Activated CD4-positive, alpha-beta T cell treated with anti-CD3 and anti-CD28 coated beads for 4 hours (primary cell): ENCODE measurements at places on chromosomes 13 and 19.

- DNase-seq, result no peak
These were observed 31.2 kb upstream of the FXYD3 start for GRCh38 chr19:35084509-35084762.

DNA sequence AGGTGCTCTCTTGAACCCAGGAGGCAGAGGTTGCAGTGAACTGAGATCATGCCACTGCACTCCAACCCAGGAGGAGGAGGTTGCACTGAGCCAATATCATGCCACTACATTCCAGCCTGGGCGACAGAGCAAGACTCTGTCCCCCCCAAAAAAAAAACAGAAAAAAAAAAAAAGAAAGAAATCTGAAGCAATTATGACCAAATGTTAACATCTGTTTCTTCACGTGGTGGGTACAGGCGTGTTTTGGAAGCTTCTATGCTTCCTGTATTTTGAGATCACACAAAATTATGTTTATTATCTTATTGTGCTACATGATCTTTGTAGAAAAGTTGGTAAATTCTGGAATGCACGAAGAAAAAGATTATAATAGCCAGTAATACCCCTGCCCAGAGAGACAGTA, 2.7 kb upstream of the ACP5 start:
- DNase-seq, result no peak

DNA sequence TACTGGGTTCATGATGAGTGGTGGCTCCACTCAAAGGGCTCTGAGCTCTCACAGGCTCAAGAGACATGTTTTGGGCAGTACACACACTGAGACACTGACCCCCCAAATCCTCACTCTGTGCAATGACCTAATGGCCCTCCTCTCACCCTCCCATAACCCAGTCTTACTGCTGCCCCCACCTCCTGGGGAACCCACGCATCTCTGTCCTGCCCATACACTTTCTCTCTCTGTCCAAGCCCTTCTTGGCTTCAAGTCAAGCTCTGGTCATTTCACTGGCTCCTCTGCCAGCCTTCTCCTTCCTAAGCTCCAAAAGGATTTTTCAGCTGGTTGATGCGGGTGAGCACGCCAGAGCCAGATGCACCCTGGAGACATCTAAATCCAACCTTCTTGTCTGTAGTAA, 187.9 kb upstream of the TSHZ3 start:
- no peak for DNase-seq

GRCh38 chr19:8518536-8518935, 4.6 kb upstream of the ZNF414 start:
- DNase-seq, result no peak

- no peak for DNase-seq
These were observed 29.1 kb downstream of the NFIX start for GRCh38 chr19:13024126-13024950.

DNA sequence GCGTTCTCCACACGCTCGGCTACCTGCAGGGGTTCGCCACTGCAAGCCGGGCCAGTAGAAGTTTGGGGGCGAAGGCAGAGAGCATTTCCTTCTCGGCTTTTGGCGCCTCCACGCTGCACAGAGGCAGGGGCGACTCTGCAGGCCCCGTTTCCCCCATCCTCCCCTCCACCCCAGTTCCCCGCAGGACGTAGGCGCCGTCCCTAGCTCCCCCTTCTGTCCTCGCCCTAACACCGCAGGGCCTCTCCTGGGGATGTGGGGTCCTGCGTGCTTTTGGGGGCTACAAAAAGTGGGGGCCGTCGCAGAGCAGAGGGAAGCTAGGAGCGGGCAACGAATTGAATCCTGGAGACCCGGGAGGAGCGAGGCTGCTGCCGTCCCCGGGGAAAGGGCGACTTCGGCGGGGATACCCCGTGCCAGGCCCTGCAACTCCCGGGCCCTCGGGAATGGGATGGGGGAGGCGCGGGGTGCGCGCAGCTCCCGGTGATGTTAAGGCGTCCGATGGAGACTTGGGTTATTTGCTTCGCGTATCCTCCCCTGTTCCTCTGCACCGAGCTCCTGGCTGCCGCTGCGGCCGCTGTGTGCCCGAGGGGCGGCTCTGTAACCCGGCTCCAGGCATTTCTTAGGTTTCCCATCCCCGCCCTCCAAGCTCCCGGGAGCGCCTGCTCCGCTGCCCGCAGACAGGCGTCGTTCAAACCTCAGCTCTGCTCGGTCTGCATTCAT, 255.9 kb upstream of the SOX21 start:
- DNase-seq, result no peak

- DNase-seq, result no peak
These were observed 99.2 kb downstream of the SLC7A1 start for GRCh38 chr13:29496241-29496712.

- DNase-seq, result no peak
These were observed at the start of gene PCDH17 for GRCh38 chr13:57631596-57632275. Gene PCDH17, plus strand, starts transcription at chr13:57631744. Its CDS starts 803 bp downstream, at chr13:57632547.

GRCh38 chr13:21511849-21512248, 52.7 kb upstream of the ZDHHC20 start:
- no peak for DNase-seq

DNA sequence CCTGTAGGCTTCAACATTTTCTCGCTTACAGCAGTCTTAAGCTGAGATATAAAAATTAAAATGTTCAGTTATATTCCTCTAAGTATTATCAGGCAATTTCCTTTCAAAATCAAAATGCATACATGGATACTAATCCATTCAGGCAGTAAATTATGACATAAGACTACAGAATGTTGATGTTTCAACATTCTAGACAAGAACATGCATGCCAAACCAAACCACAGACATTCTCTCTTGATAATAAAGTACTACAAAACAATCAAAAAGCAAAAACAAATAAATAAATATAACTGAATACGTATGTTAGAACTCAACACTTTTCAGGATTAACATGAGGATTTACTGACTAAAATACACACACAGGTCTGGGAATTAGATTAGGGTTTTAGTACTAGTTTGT, 7.7 kb downstream of the DIS3 start:
- no peak for DNase-seq

DNA sequence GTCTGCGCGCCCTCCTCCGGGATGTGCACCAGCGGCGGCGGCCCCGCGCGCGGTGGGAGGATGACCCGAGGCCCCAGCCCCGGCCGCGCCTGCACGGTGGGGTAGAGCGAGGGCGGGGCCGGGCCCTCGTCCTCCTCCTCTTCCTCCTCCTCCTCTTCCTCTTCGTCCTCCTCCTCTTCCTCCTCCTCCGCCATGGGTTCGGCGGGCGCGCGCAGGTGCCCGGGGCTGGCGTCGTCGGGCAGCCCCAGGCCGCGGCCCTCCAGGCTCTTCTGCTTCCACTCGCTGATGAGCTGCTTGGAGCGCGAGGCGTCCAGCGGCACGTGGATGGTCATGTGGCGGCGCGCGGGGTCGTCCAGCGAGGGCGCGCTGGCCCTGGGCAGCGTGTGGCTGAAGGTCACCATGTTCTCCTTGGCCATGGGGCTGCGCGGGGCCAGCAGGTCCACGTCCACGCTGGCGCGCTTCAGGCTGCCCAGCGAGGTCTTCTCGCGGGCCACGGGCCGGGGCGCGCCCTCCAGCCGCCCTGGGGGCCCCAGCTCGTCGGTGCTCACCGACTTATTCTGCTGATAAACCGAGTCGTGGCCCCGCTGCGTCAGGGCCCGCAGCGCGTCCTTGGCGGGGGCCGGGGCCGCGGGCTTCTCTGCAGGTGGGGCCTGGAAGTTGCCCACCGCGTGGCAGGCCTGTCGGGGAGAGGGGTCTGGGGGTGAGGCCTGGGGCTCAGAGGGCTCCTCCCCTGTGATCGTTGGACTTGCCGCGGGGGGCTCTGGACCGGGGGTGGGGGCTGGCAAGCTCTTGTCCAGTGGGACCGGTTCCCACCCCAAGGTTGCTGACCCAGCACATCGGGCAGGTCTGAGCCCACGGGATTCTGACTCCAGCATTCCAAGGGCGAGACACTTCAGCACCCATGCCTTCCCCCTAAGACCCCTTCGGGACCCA, 8.3 kb downstream of the PLPPR3 start:
- no peak for DNase-seq

DNA sequence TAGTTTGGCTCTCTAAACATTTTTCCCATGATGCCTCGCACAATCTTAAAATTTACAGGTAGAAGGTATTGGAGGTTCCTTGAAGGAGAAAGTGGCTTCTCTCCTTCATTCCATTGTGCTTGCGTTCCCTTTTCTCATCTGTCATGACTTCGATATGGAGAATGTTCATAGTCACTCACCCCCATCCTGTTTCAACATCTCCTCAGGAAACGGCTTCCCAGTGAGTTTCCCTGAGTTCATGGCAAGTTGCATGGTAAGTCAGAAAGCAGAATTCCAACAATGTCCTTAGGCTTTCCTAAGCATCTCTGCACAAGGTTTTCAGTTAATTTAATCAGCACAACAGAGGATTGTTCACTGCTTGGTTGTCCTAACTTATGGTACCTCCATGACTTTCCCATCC, 581.8 kb upstream of the SLITRK5 start:
- no peak for DNase-seq

DNA sequence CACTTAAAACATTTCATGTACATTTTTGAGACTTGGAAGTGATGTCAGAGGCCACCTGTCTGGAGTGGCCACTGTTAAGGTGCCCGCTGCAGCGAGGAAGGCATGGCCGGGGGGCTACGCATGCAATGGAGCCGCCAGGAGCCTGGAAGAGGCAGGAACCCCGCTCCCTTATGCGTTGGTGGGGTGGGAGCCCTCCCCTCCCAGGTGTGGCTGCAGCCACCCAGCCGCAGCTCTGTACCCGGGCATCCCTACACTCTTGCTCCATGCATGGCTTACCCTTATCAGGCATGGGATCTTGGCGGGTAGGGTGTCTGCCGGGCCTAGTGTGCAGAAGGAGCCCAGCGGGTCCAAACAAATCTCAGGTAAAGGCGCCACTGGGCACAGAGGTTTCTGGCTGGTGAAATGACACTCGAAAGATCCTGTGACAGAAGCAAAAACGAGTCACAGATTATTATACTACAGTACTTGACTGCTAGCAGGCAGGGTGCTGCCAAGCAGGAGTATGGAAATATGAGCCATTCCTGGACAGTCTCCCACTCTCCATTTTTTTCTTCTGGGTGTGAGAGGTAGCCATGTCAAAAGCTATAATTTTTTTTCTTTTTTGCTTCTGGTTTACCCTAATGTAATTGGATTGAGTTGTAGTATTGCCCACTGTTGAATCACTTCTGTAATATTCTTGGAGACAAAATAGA, 1606.3 kb upstream of the MIR17HG start:
- no peak for DNase-seq

DNA sequence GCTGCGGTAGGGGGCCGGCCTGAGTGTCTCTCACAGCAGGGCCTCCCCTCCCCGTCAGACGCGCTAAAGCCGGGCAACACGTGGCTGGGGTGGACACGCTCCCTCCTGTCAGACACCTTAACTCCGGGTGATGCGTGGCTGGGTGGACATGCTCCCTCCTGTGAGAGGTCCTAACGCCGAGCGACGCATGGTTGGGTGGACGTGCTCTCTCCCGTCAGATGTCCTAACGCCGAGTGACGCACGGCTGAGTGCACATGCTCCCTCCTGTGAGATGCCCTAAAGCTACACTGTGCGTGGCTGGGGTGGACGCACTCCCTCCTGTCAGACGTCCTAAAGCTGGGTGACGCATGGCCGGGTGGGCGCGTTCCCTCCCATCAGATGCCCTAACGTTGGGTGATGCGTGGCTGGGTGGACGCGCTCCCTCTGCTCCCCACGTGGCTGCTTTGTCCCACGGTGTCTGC, 126.1 kb upstream of the MCF2L start:
- DNase-seq, result no peak

GRCh38 chr19:38964738-38965137, 10.8 kb downstream of the FBXO17 start:
- no peak for DNase-seq

DNA sequence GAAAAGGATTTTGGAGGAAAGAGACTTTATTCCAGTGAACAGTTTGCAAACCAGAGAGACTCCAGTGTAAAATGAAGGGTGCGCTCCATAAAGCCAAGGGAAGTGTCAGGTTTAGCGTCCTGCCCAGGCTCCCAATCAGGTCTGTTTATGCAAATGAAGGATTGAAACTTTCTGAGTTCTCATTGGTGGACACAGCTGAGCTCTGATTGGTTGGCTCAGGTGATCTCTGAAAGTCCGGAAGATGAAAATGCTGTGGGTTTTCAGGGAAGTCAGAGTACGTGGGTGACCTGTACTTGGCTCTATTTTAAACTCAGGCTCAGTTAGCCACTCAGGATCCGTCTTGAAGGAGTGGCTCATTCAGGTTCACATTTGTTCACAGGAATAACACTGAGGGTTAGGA, 28.7 kb upstream of the CD33 start:
- no peak for DNase-seq

- DNase-seq, result no peak
These were observed 45.9 kb downstream of the PCDH9 start for GRCh38 chr13:67184247-67184646.

DNA sequence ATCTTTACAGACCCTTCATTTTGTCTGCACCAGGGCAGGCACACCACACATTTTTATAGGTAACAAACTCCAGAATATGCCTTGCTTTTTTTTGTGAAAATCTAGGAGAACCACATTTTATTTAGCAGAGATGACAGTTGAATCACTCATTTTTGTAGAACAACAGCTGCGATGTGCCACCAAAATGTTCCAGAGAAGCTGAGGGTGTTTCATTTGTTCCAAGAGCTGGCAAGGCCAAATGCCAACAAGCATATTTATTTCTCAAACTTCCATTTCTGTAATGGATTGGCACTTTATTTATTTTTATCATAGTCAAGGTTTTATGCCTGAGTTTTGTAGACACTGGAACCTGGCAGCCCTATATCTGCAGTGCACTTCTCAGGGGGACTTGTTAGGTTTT, 10.4 kb downstream of the OLFM4 start:
- no peak for DNase-seq

- no peak for DNase-seq
These were observed 141.7 kb downstream of the SLITRK1 start for GRCh38 chr13:83740622-83741021.

- no peak for DNase-seq
These were observed 18.5 kb downstream of the POU2F2 start for GRCh38 chr19:42113641-42114348.

GRCh38 chr13:45141369-45141768, 21.1 kb downstream of the GTF2F2 start:
- DNase-seq, result no peak

GRCh38 chr19:49639401-49640112, 386 bp downstream of the RRAS start:
- DNase-seq, result no peak

- DNase-seq, result no peak
These were observed 1.5 kb upstream of the ARGLU1 start for GRCh38 chr13:106569233-106570095.

GRCh38 chr13:76971215-76971614, 20.7 kb upstream of the CLN5 start:
- no peak for DNase-seq

- no peak for DNase-seq
These were observed 1033.5 kb downstream of the SLITRK1 start for GRCh38 chr13:82848766-82849165.
